ENCODE measurements at places on chromosomes 7 and 10.

DNA sequence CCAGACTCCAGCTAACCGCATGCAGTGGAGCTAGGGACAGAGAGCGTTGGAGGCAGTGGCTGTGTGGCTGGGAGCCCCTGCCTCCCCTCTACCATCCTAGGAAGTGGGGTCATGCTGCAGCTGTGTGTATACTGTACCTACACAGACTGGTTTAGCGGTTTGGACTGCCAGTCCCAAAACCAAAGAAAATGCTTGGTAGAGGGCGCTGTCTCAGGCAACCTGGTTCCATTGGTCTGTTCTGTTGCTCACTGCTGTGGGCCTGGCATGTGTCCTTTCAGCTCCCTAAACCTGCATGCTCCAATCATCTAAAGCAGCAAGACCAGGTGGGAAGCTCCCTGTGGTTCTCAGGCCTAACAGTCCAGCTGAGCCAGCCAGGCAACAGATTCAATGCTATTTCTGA lies 4.5 kb downstream of the RBP4 start:
- no peak for DNase-seq

GRCh38 chr10:63007112-63007511 lies 126.0 kb upstream of the NRBF2 start:
- DNase-seq = no peak

- peak; percentile 49 for DNase-seq
These were observed 147.7 kb upstream of the AKR1E2 start for GRCh38 chr10:4678023-4678950.

GRCh38 chr7:95054386-95054785 lies 147.0 kb downstream of the PPP1R9A start:
- DNase-seq = no peak

DNA sequence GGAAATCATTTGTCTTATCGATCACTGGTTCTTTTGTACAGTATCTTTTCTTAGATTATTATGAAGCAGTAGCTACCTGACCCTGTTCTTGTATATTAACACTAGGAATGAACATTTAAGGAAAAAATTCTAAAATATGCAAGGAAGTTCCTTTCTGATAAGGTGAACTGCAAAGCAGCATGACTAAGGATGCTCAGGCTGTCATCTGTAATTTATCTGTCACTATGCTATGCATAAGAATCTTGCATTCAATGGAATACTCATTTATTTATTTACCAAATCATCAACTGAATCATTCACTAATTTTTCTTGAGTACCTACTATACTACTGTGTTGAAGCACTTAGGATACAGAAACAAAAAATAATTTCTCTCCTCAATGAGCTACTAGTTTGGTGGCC lies 5.8 kb downstream of the GSDME start:
- DNase-seq = no peak

DNA sequence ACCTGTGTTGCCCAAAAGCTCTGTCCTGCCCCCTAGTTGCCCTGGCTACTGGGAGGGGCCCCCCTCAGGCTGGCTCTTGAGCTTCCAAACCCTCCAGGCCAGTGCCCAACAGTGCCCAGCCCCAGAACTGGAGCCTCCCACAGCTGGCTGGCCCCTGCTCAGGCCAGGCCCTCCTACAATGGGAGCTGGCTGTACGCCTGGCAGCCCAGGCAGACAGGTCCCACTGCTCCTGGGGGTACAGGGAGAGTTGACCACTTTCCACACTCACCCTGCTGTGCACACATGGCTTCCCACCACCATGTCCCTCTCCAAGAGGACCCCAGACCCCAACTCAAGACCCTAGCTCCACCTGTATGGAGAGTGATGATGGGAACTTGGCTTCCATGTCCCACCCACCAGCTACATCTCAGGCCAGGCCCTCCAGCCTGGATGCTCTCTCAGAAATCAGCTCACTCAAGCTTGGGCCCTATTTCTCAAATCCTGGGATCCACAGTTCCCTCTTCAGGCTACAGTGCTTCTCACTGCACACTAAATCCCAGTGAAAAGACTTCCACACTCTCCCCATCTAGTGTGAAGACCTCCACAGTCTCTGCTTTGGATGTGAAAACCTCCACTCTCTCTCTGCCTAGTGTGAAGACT lies 92.6 kb downstream of the OAT start:
- no peak for DNase-seq

DNA sequence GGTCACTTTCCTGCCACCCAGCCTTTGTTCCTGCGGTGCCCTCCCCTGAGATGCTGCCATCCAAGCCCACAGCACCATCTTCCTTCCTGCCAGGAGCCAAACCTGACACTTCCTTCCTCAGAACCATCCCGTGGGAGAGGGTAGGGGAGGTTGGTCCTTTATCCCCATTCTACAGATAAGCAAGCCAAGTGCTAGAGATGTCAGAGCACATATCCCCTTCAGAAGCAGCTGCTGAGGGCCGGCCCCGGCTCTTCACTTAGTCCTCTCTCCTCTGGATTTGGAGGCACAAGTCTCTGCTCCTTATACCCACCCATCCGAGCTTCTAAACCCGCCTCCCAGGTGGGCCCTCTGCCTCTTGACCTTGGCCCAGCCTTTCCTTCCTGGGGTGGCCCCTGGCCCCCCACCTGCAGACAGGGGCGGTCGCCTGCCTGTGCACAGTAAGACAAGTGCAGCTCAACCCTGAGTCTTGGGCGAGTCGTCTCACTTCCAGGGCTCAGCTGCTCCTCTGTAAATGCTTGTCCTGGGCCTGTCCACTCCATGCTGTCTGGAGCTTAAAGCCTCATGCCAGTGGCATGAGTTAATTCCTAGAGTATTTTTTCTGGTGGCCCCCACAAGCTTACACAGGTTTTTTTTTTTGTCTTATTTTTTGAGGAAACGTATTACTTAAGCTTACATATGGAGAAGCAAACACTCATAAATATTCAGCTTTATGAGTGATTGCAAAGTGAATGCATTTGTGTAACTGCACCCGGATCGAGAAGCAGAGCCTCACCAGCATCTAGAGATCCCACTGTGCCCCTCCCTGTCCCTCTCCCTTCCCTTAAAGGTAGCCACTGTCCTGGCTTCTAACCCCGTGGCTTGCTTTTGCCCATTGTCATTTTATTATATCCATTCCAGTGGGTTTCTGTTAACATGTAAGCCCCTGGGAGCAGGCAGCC lies 125.1 kb downstream of the CDH23 start:
- DNase-seq = no peak

Measured in AG20443 (cell line).